ENCODE measurements at places on chromosomes 3 and 15. TPM values are rescaled to one million over a fixed set of nuclear protein-coding genes. Genes with fewer than 3 reads are reported as not detected.

DNA sequence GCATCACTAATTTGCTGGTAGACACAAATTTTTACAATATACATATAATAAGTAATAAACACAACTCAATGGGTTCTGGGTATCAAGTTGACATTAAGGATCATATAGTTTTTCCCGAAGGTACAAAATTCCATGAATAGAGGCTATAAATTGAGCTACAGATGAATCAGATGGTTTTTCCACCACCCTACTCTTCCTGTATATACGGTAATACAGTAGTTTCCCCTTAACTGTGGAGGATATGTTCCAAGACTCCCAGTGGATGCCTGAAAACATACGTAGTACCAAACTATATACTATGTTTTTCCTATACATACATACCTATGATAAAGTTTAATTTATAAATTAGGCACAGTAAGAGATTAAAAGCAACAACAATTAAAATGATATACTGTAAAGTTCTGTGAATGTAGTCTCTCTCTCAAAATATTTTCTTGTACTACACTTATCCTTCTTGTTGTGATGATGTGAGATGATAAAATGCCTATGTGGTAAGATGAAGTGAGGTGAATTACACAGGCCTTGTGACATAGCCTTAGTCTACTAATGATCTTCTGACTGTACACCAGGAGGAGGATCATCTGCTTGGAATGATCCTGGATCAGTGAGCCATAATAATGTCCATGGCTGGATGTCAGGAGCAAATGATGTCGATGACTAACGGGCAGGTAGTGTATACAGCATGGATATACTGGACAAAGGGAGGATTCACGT is 116.7 kb downstream of the NR1I2 start:
- H3K27ac ChIP-seq: no peak overlapping the region
- H3K4me1 ChIP-seq: peaks cover 3% of the 10 kb centered on the region
- no peaks in the 10 kb centered on the region for H3K27me3 ChIP-seq
- H3K36me3 ChIP-seq: no peaks in the 10 kb centered on the region

DNA sequence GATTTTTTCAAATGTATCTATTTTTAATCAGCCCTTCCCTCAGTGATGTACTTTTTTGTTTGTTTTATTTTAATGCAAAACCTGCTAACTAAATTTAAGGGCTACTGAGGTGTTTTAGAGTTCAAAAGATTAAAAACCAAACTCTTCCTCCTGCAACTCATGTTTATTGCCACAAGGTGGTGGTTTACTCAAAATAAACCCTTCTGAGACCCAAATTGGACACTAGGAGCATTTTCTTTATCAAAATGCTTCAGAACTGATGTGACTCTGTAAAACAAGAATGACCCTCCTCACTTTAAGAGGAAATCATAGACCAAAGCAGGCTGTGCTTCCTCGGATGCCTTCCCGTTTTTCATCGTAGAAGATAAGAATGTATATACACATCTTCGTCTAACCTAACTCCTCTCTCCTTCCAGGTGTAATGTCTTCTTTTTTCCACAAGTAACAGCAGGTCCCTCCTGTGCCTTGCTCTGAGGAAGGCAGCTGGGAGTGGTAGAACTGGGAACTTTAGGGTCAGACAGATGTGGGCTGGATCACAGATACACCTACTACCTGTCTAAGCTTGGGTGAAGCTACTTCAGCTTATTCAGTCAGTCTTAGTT is 2.9 kb upstream of the NME9 start:
- no peak for DNase-seq
- H3K27ac ChIP-seq: no peak overlapping the region
- H3K27me3 ChIP-seq: no peaks in the 10 kb centered on the region
- no peak overlapping the region for H3K4me3 ChIP-seq
- no peaks in the 10 kb centered on the region for H3K36me3 ChIP-seq
- H3K4me1 ChIP-seq: peaks cover 25% of the 10 kb centered on the region

The GUCA1C gene
- 5.8 TPM for total RNA-seq

The PPM1L gene
- total RNA-seq: 51.1 TPM
